AG04450 (cell line): ENCODE measurements at places on chromosomes 4 and X. TPM values are rescaled to one million over a fixed set of nuclear protein-coding genes. Genes with fewer than 3 reads are reported as not detected.

DNA sequence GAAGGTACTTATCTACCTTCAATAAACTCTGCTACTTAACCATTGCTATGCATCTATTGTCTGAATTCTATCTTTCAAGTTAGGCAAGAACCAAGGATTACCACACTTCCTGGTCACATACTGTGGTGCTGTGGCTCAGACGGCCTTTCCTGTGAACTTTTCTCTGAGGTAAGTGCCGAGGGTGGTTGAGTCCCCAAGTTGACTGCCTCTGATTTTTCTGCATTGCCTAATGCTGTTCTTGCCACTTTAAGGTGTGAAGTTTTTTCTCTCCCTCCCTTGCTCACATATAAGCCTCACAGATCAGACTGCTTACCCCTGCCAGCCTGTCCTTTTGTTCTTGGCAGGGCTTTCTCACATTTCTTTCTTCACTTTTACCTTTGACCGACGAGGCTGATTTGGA lies 348.0 kb upstream of the POU3F4 start:
- no peak for DNase-seq

DNA sequence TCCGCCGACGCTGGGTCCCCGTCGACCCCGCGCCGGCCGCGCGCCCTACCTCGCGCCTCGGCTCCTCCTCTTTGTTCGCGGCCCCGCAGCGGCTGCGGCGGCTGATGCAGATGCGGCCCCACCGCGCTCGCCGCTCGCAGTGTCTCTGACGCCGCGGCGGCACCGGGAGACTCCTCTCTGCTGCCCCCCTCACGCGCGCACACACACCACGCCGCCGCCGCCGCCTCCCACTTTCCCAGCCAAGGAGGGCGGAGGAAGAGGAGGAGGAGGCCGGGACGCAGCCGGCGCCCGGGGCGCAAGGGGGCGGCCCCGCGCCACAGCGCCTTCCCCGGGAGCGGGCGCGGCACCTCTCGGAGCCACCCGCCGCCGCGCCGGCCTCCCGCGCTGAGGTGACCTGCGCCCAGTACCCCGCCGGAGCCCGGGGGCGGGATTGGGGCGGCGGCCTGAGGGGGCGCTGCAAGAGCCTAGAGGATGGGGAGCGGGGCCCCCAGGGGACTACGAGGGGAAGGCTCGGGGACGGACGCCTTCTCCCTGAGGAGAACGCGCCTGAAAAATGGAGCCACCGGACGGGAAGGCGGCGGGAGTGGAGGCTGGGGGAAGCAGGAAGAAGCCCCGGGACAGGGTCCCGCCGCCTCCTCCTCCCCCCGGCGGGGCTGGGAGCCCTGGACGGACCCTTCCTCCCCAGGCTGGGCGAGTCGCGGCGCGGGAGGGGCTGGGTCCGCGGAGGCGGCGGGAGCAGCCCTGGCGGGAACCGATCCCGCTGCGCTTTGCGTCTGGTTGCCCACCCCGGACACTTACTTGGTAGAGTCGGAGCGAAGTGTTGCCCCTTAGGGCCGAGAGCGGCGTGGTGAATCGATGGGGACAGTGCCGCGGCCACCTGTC lies at the start of gene SH3RF1:
TSS of gene SH3RF1 (minus strand) at position 147 of the 882 bp plus-strand sequence. CDS start 1,744 bp downstream, outside the sequence.
- DNase-seq: peak; percentile 58

GRCh38 chr4:41160856-41161255 lies 53.5 kb downstream of the APBB2 start:
- no peak for DNase-seq

- DNase-seq: no peak
Observed at GRCh38 chr4:2791518-2792395, 1.1 kb upstream of the SH3BP2 start.

DNA sequence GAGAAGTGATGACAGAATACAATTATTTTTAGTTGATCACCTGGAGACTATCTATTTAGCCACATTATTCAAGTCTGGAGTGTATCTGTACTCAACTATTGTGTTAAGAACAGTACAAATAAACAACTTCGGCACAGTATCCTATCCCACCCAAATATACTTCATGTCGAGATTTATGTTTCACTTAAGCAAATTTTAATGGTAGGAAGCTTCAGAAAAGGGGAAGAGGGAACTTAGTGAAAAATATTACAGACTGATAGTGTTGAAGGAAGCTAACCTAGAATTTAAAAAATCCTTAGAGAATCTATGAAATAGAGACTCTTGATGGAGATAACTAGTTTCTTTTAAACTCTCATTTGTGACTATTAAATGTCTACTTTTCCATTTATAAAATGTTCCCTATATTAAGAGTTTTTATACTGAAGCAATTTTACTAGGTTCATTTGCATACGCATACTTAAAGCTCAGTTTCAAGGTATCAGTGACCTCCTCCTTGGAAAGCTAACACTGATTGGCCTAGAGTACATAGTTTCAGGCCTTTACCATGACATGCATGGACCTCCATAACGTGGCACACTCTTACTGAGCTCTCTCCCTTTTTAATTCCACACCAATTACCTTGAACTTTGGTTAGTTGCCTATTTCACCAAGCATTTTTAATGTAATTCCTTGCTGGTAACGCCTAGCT lies 197.7 kb downstream of the CAMK2D start:
- DNase-seq: no peak

DNA sequence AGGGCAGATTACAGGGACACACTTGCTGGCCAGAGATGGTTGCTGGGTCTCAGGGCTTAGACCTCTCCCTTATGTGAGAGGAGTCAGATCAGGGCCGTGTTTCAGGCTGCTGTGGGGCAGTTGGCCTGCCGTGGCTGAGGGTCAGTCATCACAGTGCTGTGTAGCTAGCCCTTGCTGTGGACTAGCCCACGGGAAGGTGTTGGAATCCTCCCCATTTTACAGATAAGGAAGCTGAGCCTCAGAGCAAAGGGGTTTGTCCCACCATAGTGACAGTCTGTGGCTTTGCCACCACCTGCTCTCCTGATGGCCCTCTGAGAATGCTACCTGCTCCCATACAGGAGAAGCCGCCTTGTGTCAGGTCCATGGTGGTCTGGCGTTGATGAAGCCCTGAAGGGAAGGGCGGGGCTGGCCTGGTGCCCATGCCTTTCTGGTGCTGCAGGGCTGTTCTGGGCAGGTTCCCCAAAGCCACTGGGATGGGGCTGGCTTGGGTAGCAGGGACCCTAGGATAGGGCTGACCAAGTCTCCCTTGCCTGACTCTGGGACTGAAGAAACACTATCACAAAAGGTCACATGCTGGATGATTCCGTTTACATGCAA lies 2.4 kb upstream of the FAM53A start:
- DNase-seq: no peak

- no peak for DNase-seq
Observed at GRCh38 chr4:104424989-104425388, 69.7 kb downstream of the CXXC4 start.

GRCh38 chrX:123988423-123989111 lies 27.1 kb downstream of the STAG2 start:
- no peak for DNase-seq

DNA sequence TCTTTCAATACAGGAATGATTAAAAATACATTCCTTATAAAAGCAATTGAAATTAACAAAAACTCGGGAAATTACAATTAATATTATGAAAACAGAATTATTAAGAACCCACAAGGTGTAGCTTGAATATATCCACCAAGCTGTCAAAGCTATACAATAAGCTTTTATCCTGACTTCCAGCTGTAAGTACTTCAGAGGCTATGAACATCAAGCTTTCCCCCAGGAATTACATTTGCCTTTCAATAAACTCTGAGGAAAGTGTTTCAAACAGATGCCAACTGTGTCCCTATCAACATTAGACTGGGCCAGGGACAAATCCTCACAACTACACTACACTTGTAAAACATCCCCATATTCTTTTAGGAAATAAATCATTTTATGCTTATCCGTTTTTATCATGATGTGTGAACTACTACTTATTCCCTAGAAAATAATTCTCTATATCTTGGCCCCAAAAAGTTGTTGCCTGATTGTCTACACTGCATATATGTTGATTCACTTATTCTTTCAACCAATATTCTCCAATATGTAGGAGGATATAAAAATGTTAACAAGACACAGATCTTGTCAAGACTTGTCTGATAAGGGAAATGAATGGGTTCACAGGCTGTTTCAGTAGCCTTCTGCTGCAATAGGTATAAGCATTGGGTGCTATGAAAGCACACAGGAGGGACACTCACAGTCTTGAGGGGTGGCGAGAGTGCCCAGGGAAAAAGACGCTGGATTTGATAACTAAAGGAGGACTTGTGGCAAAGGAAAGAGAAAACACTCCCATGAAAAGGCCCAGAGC lies 494.1 kb downstream of the CENPC start:
- no peak for DNase-seq

- DNase-seq: no peak
Observed at GRCh38 chr4:65249111-65249510, 421.2 kb downstream of the EPHA5 start.

USP27X gene
- polyA plus RNA-seq: 4.2 and 4.3 TPM in 2 replicates

TMEM255A gene
- 0.04 and 0.05 TPM in 2 replicates for polyA plus RNA-seq

CAPN6 gene
- not detected in 2 replicates for polyA plus RNA-seq

RTL3 gene
- polyA plus RNA-seq: 0.14 TPM in 1 of 2 replicates, not detected in the other

DMRTC1B gene
- polyA plus RNA-seq: not detected in 2 replicates

MAGEA1 gene
- not detected in 2 replicates for polyA plus RNA-seq

PDHA1 gene
- polyA plus RNA-seq: 154 and 166 TPM in 2 replicates
